Central memory CD4-positive, alpha-beta T cell (primary cell): ENCODE measurements at places on chromosomes 3 and 15.

- DNase-seq, result no peak
Measured at GRCh38 chr3:84304214-84304613, 654.6 kb upstream of the CADM2 start.

GRCh38 chr15:89494941-89495637 is 1.3 kb downstream of the RHCG start:
- DNase-seq, result no peak

DNA sequence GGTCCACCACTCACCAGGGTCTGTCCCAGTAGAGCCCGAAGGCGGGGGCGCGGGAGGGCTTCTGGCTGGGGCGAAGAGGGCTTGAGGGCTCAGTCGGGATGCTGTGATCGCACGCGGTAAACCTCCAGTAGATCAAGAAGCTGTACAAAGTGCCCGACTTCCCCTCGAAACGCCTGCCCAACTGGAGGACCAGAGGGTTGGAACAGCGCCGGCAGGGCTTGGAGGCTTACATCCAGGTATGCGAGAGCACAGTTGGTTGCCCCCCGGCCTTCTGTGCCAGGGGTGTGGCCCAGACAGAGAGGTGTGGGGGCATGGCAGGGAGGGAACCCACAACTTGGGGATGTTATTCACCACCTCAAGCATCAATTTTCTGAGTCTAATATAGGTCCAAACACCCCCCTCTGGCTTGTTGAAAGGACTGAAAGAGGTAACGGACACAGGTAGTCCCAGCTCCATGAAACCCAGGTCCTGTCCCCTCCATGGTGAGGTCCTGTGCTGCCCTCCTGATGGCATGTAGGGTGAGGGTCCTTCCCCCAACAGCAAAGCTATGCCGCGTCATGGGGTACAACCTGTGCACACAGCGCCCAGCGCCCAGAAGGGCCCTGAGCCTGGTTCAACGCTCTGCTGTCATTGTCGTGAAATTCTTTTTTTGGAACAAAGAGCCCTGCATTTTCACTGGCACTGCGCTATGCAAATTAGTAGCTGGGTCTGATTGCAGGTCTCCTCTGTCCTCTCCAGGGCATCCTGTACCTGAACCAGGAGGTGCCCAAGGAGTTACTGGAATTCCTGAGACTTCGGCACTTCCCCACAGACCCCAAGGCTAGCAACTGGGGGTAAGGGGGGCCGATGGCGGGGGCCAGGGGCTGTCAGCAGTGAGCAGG is 1.2 kb downstream of the SNX22 start:
- no peak for DNase-seq

DNA sequence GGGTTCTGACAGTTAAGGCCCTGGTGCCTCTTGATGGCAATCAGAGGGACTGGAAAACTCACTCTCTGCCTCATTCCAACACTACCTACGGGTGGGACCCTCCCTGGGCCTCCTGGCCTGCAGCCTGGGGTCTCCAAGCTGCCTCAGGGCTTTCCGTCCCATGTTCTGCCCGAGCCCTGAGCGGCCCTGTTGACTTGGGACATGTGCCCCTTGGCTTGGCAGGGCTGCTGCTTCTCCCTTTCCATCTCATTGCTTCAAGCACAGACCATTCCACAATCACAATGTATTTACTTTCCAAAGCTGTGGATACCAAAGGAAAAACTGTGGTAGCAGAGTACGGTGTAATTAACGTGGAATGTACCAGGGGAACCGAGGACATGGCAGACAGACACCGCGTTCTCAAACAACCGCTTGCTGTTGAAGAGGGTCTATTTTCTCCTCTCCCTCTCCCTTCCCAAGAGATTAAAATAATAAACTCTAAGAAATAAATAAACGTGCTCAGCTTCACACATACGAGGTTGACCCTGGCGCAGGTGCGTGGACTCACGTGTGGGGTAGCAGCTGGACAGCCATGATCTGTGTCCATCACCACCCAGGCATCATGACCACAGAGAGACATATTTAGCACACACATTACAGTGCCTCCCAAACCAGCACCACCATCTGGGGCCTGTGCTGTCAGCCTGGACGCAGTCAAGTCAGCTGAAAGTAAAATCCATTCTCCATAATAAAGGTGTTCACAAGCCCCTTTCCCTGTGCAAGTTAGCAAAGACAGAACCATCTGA is 172.0 kb downstream of the XXYLT1 start:
- DNase-seq, result no peak

- DNase-seq, result no peak
Measured at GRCh38 chr3:112376992-112377391, 44.0 kb downstream of the CD200 start.

- no peak for DNase-seq
Measured at GRCh38 chr15:41981371-41982132, 9.2 kb upstream of the EHD4 start.

- no peak for DNase-seq
Measured at GRCh38 chr15:75694241-75695182, 18.1 kb downstream of the CSPG4 start.

DNA sequence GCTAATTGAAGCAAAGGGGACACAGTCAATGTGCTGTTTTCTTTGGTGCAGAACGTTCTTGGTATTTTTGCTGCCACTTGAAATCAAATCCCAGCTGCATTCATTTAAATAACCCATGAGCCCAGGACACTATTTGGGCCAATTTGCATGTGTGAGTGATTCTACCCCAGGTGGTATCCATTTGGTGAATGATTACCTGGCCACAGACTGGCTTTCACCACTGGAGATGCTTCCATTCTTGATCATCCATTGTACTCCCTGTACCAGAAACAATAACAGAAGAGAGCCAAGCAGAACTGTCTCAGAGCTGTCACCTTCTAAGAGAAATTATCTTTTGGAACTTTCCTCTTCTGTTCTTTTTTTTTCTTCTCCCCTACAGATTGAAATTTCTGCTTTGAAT is 139.7 kb upstream of the RARB start:
- no peak for DNase-seq

DNA sequence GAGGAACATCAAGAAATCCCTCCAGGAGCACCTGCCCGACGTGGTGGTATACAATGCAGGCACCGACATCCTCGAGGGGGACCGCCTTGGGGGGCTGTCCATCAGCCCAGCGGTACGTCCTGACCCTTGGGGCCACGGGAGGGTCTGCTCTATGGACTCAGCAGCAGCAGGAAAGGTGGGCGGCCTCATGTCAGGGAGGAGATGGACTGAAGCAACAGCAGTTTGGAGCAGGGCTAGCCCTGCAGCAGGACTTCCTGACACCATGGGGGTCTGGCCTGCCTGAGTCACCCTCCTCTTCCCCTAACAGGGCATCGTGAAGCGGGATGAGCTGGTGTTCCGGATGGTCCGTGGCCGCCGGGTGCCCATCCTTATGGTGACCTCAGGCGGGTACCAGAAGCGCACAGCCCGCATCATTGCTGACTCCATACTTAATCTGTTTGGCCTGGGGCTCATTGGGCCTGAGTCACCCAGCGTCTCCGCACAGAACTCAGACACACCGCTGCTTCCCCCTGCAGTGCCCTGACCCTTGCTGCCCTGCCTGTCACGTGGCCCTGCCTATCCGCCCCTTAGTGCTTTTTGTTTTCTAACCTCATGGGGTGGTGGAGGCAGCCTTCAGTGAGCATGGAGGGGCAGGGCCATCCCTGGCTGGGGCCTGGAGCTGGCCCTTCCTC is 24.2 kb downstream of the HDAC11 start:
- DNase-seq, result no peak

DNA sequence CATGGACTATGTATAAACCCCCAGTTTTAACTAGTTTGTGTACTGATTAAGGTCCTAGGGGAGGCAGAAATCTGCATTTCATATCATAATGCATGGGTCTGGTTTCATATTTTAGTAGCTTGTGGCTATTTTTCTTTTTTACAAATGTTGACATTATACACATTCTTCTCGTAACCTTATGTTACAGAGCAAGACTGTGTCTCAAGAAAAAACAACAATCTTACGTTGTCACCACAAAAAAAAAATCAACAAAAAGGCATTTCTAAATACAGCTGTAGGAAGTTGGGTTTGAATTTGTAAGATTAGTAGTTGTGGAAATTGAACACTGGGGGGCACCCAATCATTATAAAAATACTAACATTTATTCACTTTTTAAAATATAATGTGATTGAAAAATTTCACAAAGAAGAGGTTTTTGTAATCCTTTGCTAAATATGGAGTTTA is 17.9 kb downstream of the SERP1 start:
- peak; percentile 21 for DNase-seq

GRCh38 chr3:34381243-34381642 is 582.8 kb downstream of the PDCD6IP start:
- DNase-seq, result no peak

DNA sequence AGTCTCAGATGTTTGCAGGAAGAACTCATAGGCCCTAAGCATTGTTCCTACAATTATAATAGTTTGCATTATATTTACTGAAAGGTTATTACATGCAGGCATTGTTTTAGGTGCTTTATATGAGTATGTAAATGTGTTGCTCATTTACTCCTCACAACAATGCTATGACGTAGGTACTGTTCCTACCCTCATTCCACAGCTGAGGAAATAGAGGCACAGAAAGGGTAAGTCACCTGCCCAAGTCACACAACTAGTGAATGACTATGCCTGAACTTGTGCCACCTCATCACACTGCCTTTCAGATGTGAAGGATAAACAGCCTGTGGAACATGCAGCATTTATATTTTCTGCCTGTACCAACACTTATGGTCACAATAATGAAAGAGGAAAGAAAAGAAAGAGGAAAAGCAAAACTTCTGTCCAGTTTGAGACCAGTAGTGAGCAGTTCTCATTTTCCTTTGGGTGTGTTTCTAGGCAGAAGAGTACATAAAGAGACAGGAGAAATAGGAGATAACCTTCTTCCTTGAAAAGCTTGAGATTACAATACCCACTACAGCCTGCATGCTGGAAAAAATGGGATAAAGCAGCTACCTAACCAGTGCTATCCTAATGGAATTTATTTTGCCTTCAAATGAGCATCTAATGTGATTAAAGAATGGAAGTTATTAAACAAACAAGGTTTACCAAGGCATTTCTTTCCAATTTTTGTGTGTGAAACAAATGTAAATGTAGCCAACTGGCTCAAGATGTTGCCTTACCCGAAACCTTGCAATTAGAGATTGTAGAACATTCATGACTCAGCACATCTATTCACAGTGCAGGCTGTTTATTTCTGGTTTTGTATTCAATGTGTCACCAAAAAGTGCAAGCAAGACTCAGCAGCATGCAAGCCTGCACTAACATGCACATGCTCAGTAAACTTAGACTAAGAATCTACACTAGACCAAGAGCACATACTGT is 20.5 kb upstream of the ENTPD3 start:
- DNase-seq, result no peak

GRCh38 chr3:10553591-10554235 is 48.3 kb upstream of the ATP2B2 start:
- DNase-seq, result no peak

DNA sequence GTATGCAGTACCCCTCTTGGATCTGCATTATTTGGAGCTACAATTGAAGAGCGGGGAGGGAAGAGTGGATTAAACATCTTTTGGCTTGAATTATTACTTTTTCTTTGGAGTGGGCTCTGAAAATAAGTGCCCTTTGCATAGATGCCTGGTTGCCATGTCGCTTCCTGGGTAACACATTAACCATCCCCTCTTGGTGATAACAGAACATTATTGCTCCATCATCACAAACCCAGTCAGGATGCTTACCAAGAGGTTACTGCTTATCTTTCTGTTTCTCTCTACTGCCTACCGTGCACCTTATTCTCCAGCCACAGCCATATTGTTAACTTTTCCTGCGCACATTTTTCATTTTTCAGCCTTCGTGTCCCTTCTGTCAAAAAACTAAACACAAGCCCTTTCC is 42.7 kb upstream of the CLRN1 start:
- no peak for DNase-seq

GRCh38 chr3:96844204-96844514 is 29.8 kb downstream of the EPHA6 start:
- DNase-seq, result no peak

DNA sequence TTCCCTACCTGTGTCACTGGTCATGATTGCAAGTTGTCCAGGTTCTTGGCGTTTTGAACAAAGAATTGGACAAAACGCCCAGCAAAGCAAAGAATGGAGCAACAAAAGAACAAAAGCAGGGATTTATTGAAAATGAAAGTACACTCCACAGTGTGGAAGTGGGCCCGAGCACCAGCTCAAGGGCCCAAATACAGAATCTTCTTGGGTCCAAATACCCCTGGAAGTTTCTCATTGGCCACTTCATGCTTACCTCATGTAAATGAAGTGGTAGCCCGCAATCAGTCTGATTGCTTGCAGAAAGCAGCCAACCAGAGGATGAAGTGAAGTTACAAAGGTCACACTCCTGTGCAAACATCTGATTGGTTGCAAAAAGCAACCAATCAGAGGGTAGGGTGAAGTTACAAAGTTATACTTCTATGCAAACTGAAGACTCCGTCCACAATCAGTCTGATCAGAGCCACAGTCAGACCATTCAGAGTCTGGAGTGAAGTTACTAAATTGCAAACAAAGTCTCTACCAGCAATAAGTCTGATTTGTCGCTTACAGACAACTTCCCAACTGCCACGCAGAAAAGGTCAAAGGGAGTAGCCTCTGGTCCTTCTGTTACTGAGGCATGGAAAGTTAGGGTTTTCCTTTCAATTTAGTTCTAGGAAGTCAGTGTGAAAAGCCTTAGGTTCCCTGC is 8.3 kb upstream of the TM4SF1 start:
- DNase-seq, result no peak

DNA sequence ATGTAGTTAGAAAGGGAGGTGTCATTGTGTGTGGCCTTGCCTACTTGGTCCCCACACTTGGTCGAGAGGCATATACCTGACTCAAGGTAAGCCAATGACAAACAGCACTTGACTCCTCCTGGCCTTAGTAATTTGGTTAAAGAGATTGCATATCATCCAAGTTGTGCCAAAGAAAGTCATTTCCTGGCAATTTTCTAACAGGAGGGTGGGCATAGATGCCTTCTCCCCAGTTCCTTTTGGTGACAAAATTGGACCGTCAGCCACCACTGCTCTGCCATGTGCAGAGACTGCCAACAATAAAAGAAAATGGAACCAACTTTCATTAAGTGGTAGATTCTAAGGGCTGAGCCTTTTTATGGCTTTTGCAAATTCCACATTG is 7.9 kb upstream of the LEKR1 start:
- DNase-seq, result no peak

GRCh38 chr15:77738441-77739302 is 106.0 kb upstream of the LINGO1 start:
- no peak for DNase-seq

- no peak for DNase-seq
Measured at GRCh38 chr3:154522036-154522602, 92.1 kb upstream of the GPR149 start.

DNA sequence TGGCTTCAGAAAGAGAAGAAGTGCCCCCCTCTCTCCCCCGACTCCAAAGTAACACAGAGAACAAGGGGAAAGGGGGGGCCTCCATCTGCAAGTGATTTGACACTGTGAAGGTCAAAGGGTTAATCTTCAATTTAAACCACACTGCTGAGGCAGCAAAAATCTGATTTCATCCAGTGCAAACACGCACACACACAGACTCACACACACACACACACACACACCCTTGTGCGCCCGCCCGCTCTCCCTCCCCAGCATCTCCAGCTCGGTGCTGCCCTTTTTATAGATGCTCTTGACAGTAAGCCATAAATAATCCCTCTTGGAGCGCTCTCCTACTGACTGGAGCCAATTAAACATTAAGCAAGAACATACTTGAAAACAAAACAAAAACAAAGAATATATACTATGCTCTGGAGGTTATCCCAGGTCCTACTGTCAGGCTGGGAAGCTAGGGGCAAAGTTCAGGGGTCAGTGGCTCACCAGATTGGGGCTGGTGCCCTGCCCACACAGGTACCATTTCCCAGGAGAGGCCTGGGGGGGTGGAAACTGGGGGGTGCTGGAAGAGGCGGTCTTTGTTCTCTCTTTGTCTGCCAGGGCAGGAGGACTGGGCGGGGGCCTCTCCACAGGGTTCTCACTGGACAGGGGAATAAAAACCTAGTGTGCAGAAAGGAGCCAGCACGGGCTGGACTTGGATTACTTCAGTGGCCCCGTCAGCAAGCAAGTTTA is 16.3 kb downstream of the BMF start:
- DNase-seq, result no peak
